IgD-negative memory B cell (primary cell): ENCODE measurements at places on chromosomes 6 and 20. TPM values are rescaled to one million over a fixed set of nuclear protein-coding genes. Genes with fewer than 3 reads are reported as not detected.

DCDC2 gene
- polyA plus RNA-seq = not detected

SLC22A23 gene
- polyA plus RNA-seq = 0.35 TPM

KCNK16 gene
- polyA plus RNA-seq = not detected

RALGAPB gene
- 13.0 TPM for polyA plus RNA-seq

BMP5 gene
- not detected for polyA plus RNA-seq

CCM2L gene
- polyA plus RNA-seq = not detected

C20orf202 gene
- not detected for polyA plus RNA-seq

GATA5 gene
- polyA plus RNA-seq = not detected

EBF4 gene
- polyA plus RNA-seq = 1.1 TPM

PHACTR1 gene
- 12.8 TPM for polyA plus RNA-seq

TREM1 gene
- 0.58 TPM for polyA plus RNA-seq

NRSN1 gene
- not detected for polyA plus RNA-seq

SYNJ2 gene
- 13.7 TPM for polyA plus RNA-seq

PRDM1 gene
- polyA plus RNA-seq = 11.0 TPM

GPR6 gene
- not detected for polyA plus RNA-seq

ZNF831 gene
- 1.2 TPM for polyA plus RNA-seq

TSBP1 gene
- polyA plus RNA-seq = 0.13 TPM

CCND3 gene
- 309 TPM for polyA plus RNA-seq

BPIFB4 gene
- not detected for polyA plus RNA-seq

SLPI gene
- not detected for polyA plus RNA-seq

RREB1 gene
- 6.1 TPM for polyA plus RNA-seq

DYNLRB1 gene
- polyA plus RNA-seq = 333 TPM
